ENCODE measurements at places on chromosomes 11 and 22.

DNA sequence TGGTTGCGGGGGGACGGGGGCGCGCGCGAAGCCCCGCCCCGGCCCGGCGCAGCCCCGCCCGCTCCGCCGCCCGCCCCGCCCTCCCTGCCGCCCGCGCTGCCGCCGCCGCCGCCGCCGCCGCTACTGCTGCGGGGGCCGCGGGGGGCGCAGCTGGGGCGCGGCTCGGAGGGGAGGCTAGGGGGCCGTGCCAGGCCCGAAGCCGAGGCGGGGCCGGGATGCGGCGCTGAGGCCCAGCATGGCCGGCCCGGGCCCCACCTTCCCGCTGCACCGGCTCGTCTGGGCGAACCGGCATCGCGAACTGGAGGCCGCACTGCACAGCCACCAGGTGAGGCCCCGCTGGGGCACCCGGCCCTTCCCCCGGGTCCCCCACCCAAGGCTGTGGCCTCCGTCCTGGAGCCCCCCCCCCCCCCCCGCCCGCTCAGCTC, at the start of gene ANKRD13D:
TSS of gene ANKRD13D (plus strand) at position 78 of the 425 bp plus-strand sequence. CDS start at position 236, 158 bp downstream.
- no peak for DNase-seq

- no peak for DNase-seq
These were observed 1.9 kb upstream of the ADM start for GRCh38 chr11:10302744-10303557.

GRCh38 chr11:11946878-11947277, 61.5 kb downstream of the DKK3 start:
- DNase-seq, result no peak

DNA sequence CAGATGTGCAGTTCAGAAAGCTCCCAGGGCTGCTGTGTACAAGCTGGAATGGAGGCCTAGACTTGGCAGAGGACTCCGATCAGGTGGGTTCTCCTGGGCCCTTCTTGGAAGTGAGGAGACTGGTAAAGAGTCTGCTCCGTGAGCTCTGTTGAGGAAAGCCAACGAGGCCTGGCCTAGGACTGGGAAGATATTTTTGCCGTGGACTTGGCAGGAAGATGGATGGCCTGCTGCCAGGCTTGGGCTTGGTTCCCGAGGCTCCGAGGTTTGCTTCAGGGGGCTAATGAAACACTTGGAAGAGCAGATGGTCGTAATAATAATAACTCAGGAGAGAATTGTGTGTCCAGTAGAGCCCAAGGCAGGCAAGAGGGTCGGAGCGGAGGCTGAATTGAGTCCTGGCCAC, 3.9 kb downstream of the GALR3 start:
- DNase-seq, result no peak

DNA sequence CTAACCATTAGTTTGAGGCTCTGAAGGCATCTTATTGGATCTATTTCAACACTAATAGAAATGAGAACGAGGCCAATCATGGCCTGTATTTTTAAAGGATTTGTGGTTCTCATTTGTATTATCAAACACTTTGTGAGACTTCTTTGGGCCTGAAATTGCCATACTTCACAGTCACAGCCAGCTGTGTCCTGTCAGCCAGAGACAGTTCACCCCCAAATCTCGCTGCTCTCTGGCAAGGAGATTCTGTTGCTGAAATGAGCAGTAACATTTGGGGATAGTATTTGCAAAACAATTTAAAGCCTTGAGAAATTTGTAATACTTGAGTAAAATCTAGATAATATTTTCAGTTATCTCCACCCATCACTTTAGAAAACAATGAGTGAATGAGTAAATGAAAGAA, 26.9 kb upstream of the TENM4 start:
- no peak for DNase-seq

DNA sequence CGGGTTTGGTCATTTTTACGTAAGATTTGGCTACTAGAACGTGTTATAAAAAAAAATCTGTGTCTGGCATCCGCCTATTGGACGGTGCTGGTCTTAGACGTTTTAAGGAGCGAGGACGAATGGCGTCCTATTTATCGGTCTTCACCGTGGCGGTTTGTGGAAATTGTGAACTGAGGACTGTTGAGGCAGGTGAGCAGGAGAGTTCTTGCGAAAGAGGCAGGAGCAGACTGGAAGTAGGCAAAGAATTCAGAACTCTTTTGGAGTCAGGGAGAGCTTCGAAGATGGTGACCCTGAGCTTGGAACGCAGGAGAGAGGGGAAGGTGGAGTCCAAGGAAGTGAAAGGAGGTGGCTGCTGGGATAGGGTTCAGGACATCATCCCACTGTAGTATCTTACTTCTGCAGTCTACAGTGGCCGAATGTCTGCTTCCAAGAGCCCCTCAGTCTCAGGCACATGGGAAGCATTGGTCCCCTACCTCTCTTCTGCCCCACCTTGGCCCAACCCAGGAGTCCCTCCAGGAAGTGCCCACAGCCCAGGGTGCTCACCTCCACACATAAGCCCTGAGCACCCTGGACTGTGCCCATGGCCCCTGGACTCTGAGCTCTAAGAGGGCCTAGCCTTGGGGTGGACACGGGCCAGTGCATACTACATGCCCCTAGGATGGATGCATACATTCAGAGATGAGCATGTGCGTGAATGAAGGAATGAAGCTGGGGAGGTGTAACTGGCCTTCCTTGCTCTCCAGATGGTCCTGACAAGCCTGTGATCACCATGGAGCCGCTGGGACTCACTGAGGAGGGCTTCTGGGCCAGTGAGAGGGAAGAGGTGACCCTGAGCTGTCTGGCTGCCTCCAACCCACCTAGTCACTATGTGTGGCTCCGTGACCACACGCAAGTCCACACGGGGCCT, 3.7 kb downstream of the VSIG10L2 start:
- DNase-seq, result no peak

DNA sequence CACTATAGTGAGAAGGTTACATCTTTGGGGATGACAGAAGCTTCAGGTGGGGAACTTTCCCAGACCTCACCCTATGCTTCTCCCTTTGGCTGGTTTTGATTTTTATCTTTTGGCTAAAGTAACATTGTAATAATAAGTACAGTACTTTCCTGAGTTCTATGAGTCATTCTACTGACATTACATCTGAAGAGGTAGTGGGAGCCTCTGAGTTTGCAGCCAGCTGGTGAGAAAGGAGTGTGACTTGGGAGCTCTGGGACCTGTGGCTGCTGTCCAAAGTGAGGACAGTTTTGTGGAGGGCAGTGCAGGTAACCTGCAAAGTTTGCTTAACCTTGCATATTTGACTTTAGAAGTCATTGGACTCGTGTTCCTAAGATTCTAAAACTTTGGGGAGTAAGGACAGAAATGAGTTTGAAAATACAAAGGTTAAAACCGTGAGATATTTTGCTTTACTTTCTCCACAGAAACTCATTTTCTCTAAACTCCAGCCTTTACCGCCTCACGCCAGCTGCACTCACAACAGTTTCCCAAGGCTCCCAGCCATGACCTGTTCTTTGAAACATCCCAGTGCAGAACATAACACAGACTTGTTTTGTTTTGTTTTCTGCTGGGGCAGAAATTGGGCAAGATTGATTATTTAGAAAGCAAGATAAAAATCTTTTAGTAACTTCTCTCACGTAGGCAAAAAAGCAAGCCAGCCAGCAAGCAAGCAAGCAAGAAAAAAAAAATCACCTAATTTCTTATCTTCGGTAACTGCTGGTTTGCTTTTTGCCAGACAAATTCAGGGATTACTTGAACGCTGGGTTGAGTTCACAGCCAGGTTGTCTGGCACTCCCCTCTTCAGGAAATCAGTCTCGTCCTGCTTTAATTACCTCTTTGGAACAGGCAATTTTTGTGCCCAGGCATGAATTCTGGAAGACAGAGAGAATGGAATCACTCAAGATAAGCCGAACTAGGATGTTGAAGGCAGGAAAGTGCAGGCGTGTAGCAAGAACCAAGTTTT, 478.3 kb upstream of the ISX start:
- no peak for DNase-seq

GRCh38 chr22:41147722-41148121, 55.3 kb downstream of the EP300 start:
- no peak for DNase-seq

DNA sequence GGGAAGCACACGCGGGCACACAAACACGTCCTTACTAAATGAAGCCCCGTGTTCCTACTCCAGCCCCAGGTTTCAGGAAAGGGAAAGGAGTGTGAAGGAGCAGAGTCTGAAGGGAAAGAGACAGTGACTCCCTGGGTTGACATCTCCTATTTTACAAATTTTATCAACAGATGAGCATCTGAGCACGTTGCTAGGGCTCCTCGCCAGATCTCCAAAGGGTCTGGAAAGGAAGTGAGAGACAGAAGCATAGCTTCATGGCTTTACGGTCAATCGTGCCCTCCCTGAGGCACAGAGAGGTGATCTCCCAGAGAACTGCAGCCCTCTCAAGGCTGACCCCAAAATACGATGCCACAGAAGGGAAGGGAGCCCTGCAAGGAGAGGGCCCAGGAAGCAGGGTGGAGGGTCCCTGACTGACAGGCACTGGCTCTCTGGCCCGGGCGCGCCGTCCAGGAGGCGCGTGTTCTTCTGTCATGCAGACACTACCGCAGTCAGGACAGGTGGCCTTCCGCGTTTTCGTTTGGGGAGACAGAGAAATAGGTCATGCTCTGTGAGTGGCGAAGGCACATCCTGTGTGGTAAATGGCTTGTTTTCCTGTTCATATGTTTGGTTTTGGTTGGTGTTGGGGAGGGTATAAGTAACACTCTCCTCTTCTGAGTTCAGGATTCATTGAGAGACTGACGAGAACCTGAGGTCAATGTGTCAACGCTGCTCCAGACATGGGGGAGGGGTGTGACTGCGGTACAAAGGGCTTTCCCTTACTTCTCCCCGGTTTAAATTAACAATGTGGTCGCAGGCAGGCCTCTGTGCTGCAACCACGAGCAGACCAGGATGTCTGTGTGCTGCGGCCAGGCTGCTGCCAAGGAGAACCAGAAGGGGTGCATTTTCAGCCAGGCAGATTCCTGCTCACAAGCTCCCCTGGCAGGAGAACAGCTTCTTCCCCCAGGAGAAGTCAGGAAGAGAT, 813.3 kb downstream of the OPCML start:
- no peak for DNase-seq

- DNase-seq, result no peak
These were observed 3.8 kb downstream of the MAPK8IP2 start for GRCh38 chr22:50604256-50605001.

GRCh38 chr11:31802990-31803812, 7.9 kb downstream of the PAX6 start:
- no peak for DNase-seq

DNA sequence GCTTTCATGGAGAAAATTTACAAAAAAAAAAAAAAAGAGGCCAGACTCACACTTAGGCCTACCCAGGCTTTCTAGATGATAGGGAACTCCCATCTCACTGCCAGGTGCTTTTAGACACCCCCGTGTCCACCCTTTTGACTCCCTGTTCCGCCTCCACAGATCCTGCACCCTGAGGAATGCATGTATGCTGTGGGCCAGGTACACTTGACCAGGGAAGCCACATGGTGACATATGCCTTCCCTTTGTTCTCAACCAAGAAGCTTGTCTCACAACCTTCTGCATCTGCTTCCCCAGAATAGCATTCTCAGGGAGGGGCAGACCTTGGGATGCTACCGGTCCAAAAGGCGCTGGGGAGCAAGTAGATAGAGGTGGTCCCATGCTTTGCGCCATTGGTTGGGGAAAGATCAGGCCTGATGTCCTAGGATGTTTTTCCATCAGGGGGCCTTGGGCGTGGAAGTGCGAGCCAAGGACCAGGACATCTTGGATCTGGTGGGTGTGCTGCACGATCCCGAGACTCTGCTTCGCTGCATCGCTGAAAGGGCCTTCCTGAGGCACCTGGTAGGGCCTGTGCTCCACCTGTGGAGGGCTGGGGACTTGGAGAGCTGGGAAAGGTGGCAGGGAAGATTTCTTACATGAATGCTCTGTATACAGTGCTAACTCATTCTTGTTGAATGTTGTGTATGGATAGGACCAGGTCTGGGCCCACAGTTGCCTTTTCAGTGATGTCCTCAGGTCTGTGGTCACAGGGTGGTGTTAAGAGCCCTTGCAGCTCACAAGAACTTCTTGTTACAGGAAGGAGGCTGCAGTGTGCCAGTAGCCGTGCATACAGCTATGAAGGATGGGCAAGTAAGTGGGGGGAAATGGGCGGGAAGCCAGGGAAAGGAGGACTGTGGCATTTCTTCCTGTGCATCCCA, 7.5 kb downstream of the HMBS start:
- DNase-seq, result no peak

GRCh38 chr11:27060816-27061460, 20.3 kb downstream of the BBOX1 start:
- no peak for DNase-seq
